Myometrial cell (primary cell): ENCODE measurements at places on chromosomes 7 and 10. TPM values are rescaled to one million over a fixed set of nuclear protein-coding genes. Genes with fewer than 3 reads are reported as not detected.

FAM237B gene
- not detected in 2 replicates for total RNA-seq

PTEN gene
- total RNA-seq: 40.9 and 59.5 TPM in 2 replicates

PLAC9 gene
- total RNA-seq: not detected in 2 replicates

GRK5 gene
- 6.9 and 9.2 TPM in 2 replicates for total RNA-seq

PIP gene
- total RNA-seq: not detected in 2 replicates

BTAF1 gene
- total RNA-seq: 15.6 and 21.1 TPM in 2 replicates

CXCL12 gene
- total RNA-seq: 76.7 and 93.0 TPM in 2 replicates

C10orf95 gene
- total RNA-seq: not detected in 2 replicates

HOXA11 gene
- total RNA-seq: 28.4 and 32.6 TPM in 2 replicates

CYP3A7 gene
- not detected in 2 replicates for total RNA-seq

EBF3 gene
- total RNA-seq: under 0.01 TPM in 1 of 2 replicates, not detected in the other
